ENCODE measurements at places on chromosomes 16 and 17.

- DNase-seq = no peak
Observed at GRCh38 chr16:14278749-14279148, 207.6 kb downstream of the MRTFB start.

DNA sequence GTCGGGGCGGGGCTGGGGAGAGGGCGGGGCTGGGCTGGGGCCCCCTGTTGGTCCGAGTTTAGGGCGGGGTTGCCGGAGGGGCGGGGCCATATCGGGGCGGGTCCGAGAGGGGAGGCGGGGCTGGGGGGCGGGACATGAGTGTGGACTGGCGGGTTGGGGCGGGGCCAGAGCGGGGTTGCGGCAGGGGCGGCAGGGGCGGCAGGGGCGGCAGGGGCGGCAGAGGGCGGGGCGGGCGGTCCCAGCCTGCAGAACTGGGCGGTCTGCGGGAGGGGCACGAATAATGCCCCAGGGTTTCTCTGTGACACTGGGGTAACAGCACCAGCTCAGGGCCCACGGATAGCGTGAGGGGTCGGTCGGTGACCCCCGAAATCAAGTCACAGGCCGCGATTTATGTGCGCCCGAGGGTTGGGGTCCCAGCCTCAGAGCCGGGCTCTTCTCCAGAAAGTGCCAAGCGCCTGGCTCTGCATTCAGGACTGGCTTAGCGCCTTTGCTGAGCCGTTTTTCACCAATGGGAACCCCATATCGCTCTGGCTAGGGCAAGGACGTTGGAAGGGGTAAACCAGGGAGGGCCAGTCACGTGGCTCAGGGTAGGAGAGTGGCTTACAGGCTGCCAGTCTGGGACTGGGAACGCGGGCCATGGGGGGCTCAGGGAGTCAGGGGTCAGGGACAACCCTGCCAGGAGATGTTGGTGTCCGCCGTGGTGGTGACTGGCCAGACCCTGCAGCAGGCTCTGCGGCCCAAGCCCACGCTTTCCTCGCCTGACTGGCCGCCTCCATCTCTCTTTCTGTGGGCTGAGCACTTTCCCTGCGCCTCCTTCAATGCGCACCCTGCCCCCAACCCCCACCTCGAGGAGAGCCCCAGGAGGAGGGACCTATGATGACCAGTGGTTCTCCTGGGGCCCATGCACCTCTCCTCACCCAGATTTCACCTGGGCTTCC is 1.2 kb upstream of the METTL26 start:
- DNase-seq = no peak

- no peak for DNase-seq
Observed at GRCh38 chr16:77987810-77988209, 34.5 kb upstream of the CLEC3A start.

DNA sequence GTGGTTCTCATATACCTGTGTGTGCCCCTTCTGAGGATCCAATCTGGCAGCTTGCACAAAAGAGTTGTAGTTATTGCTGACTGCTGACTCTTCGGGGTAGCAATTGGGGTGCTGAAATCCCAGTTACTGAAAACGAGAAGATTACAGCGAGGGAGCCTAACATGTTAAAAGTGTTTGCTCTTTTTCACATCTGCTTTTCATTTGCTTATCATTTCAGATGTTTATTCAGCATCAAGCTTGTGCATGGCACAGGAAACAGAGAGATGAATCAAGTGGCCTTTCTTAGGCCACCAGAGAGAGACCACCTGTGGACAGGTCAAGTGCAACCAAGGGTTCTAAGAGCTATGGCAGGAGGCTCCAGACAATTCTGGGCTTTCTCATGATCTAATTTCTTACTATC is 16.9 kb downstream of the DHRS7B start:
- no peak for DNase-seq

GRCh38 chr16:58198022-58198683 is at the start of gene CSNK2A2:
CSNK2A2 (minus strand) TSS chr16:58198106; CDS start chr16:58197736, 370 bp downstream.
- no peak for DNase-seq

DNA sequence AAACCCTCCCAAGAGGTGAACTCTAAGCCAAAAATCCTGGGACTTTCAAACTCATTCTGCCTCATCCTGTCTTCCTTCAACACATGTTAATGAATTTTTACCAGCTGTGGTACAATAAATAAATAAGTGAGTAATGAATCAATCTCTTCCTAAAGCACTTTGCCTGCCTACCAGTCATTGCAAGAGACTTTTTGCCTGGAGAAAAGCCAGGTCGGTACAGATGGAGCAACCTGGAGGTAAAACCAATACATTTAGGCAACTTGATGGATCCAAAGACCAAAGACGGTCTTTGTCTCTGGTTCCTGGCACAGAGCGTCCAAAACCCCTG is 324.2 kb downstream of the PMP22 start:
- no peak for DNase-seq

DNA sequence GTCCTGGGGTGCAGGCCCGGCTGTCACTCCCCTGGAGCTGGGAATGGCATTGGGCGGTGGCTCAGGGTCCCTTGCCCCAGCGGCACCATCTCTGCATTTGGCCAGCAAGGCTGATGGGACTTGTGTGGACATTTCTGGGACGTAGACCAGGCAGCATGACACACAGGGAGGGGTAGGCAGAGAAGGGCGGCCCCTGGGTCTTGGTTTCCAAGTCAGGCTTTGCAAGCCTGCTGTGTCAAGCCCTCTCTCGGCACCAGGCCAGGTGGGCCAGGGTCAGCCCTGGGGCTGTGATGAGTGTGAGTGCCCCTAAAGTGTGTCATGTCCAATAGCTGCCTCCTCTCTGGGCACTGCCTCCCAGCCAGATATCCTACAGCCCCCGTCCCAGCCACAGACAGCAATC is 335.2 kb downstream of the SEC14L1 start:
- DNase-seq = no peak

- DNase-seq = no peak
Observed at GRCh38 chr17:30780343-30780742, 44.1 kb downstream of the CRLF3 start.
